Nucleus accumbens (tissue), 56 donors: ENCODE measurements at places on chromosomes 13 and 19.

DNA sequence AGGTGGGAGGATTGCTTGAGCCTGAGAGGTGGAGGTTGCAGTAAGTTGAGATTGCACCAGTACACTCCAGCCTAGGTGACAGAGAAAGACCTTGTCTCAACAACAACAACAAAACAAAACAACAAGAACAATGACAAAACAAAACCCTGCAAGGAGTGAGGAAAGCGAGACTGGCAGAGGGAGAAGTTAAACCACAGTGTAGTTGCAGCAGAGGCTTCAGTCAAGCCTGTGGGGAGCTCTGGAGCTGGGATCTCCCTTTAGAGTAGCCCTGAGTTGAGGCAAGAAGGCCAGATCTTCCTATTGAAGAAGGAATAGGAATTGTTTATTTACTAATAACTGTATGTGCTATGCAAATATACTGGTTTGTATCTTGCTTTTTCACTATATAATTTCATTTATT lies 25.3 kb upstream of the RNASEH2B start:
- no peak for DNase-seq

DNA sequence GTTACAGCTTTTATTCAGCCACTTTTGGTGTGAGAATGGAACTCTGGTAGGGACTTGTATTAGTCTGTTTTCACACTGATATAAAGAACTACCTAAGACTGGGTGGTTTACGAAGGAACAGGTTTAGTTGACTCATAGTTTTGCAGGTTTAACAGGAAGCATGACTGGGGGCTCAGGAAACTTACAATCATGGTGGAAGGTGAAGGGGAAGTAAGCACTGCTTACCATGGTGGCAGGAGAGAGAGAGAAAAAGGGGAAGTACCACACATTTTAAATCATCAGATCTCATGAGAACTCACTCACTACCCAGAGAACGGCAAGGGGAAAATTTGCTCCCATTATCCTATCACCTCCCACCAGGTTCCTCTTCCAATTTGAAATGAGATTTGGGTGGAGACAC lies 942.2 kb downstream of the PCDH17 start:
- no peak for DNase-seq

DNA sequence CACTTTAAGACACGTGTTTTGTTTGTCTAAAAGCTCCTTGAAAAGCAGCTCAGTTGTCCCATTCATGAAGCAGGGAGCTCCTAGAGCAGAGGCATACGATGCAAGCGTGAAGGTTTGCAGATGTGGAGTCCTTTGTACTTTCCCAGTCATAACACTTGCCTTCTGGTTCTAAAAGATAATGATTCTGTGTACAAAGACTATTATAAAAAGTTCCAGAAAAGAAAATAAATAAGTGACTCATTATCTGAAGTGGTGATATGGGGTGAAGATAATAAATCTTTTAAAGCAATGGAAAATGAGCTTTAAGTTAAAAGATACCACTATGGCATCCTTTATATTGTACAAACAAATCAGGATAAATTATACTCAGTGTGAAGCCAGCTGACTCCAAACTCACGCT lies 569.9 kb downstream of the MYO16 start:
- DNase-seq, result no peak

DNA sequence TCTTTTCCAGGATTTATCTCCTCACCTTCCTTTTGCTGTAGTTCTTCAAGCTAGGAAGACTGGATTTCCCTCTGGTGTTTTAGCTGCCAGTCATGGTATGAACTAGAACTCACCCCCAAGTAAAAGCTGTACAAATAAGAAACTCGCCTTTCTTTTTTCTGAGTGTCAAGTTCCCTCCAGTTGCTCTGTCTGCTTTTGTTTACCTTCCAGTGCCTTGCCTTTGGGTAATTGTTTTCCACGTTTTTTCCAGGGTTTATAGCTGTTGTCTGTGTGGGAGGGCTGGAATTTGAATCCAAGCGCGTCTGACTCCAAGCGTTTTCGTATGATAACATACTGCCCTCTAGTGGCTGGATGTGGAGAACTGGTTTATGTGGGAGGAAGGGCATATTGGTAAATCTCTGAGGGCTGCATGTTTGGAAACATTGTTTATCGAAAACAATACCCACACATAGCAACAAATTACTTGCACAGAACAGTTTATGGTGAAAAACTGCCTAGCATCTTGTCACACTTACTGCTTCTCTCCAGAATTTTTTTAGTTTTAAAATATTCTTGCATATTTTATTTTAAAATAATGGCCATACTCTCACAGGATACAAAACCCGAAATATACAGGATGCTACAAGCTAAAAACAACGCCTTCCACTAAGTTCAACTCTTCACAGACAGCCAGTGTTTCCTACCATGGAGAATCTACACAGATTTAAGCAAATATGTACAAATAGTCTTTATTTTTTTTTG lies 19.2 kb downstream of the RCN3 start:
- peak; percentile 57 for DNase-seq

GRCh38 chr19:46530636-46531035 lies 35.0 kb upstream of the PNMA8B start:
- no peak for DNase-seq

GRCh38 chr19:7366701-7367420 lies 18.1 kb downstream of the ARHGEF18 start:
- DNase-seq, result no peak

- no peak for DNase-seq
These were observed 65.4 kb downstream of the VWA8 start for GRCh38 chr13:41895478-41895877.

GRCh38 chr19:11457115-11457514 lies 21.7 kb downstream of the PRKCSH start:
- peak; percentile 91 for DNase-seq

DNA sequence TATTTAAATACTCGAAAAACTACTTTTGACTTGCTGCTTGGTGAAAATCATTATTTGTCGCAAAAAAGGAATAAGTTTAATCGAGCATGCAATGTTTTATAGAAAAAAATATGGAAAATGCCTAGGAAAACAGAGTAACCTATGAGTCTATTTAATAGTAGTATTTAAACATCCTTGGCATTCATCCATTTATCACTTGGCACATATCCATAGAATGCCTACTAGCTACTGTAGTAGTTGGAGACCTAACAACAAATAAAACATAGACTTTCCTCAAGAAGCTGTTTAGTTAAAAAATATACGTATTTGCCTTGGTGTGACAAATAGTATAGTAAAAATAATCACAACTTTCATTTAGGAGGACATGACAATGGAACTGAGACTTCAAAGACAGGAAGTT lies 302.1 kb downstream of the DIAPH3 start:
- no peak for DNase-seq
